ENCODE measurements at places on chromosomes 5 and 9.
A peak's percentile ranks its signal among the peaks of the same experiment; 100 is the strongest.

DNA sequence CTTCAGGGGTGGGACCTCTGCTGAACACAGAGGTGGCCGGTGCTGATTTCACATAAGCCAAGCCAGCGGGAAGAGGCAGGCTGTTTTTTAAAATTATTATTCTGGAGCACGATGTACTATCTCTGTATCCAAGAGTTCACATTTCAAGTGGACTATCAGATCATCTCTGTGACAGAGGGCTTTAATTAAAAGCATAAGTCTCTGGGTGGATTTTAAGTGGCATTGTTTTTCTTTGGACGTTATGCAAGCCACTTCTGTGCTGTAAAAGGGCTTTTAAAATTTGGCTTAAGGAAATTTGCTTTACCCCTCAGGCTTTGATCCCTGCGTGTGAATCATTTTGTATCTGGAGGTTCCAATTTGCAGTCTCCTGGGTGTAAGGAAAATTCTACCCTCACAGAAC lies 124.7 kb downstream of the PALM2AKAP2 start:
- DNase-seq: no peak

- no peak for DNase-seq
These were observed 192.2 kb upstream of the CDKN2B start for GRCh38 chr9:22201256-22201655.

GRCh38 chr5:28009576-28009975 lies 971.2 kb upstream of the CDH9 start:
- DNase-seq: no peak

DNA sequence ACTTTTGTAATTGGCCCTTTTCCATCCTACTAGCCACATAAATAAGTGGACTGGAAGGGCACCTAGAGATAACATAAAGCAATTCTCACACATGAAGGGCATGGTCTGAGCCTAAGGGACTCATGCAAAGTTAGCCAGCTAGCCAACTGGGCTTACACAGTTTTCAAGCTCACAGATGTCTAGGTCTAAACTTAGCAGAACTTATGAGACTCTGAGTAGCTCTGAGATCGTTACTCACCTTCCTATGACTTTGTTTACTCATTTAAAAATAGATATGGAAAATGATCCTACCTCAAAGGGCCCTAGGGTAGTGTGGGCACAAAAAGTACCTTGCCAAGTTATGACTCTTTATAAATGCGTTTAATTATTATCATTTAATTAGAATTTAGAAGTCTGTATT lies 410.4 kb upstream of the MPDZ start:
- no peak for DNase-seq

DNA sequence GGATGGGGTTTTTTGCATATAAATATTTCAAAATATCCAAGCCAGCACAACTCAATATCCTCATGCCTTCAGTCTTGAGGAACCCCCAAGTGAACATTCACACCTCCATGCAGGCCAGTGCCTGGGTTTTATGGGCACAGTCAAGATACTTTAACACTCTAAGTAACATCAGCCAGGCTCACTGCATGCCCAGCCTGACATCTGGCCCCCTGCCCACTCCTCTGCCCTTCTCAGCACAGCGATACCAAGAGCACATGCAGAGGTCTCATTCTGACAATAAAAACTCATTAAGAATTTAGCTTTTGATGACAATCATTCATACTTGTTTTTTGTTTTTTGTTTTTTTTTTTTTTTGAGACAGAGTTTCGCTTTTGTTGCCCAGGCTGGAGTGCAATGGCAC lies 250.0 kb downstream of the CWC27 start:
- no peak for DNase-seq

DNA sequence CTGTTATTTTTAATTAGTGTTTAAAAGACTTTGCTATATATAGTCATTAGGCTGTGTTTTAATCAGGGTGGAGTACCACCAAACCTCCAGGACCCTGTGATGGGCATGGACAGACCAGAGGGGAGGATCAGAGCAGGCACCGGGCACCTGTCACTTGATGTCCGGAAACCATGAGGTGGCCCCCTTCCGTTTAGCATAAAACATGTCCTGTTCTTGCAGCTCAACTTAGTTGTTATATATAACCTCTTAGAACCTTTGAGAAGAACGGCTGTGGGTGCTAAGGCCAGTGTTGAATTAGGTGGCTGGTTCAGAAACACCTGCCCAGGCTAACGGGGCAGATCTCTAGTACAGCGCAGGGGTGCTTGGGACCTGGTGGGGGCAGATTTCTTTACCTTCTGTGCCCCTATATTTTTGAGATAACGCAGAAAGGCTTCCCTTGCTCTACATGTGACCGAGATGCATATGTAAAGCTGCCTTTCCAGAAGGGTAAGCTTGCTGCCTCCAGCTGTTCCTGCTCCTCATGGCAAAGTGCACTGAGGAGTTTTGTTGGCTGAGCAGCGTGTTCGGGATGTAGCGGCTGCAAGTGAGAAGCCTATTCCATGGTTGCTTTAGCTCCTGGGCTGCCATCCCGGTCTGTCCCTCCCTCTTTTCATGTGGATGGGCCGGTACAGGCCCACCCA lies 255.5 kb downstream of the FANCC start:
- no peak for DNase-seq

DNA sequence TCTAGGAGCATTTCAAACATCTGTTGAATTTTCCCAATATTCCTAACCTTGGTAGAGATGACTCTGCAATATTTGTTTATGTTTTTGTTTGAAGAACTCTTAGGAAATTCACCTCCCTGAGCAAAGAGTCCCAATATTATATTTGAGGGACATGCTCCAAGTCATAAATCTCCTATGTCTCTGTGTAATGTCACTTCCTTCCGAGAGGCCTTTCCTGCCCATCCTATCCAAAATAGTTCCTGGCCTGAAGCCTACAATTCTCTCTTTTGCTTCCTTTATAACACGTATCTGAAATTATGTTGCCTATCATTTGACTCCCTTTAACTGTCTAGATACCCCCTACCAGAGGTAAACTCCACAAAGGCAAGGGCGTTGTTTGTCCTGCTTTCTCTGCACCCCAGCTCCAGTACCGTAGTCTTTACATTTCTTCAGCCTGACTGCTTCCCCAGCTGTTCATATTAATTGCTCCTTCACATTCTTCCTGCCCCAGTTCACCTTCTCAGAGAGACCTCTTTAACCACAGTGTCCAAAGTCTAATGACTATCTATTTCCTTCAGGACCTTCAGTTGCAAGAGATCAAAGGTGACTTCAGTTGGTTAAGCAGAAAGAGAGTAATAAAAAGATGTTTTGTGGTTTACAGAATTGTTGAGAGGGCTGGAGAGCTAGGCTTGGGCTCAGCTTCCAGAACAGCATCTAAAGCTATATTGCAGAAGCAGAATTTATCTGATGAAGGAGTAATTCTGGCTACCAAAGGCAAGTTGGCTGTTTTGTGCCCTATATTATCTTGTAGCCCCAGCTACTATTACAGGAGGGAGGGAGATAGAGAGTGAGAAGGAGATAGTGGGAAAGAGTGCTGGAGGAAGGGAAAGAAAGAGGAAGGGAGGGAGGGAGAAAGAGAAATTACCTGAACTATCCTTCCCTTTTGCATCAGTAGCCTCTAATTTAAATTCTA lies 109.3 kb upstream of the TMEM161B start:
- no peak for DNase-seq

DNA sequence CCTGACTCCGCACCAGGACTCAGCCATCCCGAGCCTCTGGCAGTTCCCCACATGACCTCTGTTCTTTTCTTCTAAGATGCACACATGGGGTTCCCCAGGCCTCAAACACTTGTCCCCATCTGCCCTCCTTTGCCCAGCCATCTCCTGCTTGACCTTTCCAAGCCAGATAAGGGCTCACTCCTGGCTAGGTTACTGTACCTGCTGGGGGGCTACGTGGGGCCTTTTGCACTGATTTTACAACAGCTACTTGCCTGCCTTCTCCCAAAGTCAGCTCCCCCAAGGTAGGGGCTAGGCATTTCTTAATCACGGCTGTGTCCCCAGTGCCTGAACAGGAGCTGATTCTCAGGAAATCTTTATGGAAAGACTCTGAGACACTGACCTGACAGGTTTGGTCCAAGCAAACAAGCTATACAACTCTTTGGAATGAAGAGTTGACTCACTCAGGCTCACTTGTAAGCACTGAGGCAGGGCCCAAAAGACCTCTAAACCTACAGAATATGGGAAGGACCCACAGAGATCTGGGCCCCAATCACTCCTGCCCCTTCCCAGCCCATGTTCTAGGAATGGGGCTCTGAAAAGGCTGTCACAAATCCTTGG lies 2.5 kb downstream of the MACROH2A1 start:
- no peak for DNase-seq

GRCh38 chr5:126186210-126186609 lies 237.0 kb upstream of the GRAMD2B start:
- no peak for DNase-seq

- DNase-seq: no peak
These were observed 79.4 kb downstream of the FER start for GRCh38 chr5:108827131-108827530.

GRCh38 chr9:129487658-129488483 lies 133.0 kb downstream of the C9orf50 start:
- DNase-seq: no peak

DNA sequence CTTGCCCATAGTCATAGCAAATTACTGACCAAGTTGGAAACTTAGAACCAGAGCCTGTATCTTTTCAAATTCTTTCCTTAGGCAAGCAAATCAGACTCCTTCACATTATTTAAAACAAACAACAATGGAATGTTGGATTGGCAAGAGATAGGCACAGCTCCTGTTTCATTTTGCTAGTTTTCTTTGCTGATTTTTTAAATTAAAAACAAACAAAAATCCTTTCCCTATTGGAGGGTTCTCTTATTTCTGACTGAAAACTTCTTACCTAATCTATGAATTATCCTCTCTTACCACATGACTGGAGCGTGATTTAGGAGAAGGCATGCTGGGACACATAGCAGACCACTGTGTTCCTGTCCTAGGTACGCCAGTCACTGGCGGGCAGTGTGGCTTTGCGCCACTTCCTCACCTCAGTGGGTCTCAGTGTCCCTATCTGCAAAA lies 63.0 kb downstream of the TTC39B start:
- DNase-seq: no peak

DNA sequence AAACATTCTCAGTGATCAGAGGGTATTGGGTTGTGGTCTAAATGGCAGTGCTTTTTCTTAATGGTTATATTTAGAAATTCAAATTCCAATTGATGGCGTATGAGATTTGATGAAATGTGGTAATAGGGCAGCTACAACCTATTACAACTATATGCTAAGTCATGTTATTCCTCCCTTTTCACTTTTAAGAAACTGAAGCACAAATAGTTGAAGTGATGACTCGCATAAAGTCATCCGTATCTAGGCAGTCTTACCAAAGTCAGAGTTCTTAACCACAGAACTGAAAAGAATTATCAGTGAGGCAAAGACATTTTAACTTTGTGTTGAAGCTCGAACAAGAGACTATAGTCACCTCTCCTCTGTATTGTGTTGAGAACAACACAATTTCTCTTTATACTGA lies 28.2 kb downstream of the C9orf152 start:
- no peak for DNase-seq

DNA sequence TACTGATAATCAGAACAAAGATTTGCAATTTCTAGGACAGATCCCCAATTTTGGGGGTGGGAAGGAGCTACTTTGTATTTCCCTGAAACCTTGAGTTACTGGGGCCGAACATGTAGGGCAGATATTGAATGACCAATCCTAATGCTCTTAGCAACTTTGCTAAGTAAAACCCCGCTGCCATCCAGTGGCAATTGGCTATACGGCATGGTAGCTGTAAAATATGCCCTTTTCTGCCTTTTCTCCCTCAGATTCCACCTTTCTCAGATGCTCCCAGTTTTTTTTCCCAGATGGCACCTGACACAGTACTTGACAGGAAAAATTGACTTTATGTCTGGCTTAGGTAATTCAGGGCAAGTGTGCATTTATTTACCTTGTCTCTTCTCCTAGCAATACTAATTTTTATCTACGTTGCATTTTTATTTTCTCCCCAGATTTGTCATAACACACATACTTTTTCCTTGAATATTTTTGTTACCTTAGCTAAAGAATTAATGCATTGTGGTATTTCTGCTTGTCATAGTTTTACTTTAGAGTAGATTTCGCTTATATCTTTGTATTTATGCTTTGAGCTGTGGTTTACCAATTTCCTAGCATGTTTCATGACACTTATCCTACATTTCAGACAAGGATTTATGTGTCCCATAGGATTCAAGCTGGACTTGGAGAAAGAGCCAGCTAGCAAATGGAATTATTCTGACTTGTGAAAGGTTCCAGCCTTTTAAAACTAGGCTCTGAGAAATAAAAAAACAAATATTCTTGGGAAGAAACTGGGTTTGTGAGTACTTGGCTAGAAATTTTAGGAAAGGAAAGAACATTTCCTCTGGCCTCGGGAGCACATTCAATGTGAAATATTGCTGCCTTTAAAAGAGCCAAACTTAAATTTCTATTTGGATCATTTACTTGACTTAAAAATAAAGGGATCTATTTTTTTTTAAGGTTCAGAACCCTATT lies 37.4 kb downstream of the PIK3R1 start:
- DNase-seq: peak; percentile 27

DNA sequence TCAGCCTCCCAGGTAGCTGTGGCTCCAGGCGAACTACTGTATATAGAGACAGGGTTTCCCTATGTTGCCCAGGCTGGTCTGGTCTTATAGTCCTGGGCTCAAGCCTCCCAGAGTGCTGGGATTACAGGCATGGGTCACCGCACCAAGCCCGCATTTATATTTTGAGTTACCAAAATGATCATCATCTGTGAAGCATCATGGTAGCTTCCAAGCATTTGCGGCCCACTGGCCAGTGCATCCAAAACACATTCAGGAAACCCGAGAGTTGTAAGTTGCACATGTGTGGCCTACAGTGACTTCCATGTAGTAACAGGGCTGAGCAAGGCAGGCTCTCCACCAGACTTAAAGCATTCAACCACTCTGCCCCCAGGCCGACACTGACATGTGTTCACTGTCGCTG lies 2.3 kb downstream of the BRD3OS start:
- no peak for DNase-seq

GRCh38 chr5:65132386-65132785 lies 349.3 kb downstream of the ADAMTS6 start:
- no peak for DNase-seq

DNA sequence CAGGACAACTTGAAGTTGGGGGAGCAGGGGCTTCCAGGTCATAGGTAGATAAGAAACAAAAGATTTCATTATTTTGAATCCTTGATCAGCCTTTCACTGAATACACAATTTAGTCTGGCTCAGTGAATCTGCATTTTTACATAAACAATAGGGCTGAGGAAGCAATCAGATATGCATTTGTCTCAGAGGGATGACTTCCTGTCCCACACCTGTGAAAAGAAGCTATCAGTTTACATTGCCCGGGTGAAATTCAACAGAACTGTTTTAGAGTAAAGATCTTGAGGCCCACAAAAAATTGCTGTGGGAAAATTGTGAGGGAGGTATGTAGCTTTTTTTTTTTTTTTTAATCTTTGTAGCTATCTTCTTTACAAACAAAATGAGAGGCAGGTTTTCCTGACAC lies 38.3 kb downstream of the DNAJB5 start:
- no peak for DNase-seq

- no peak for DNase-seq
These were observed 1285.8 kb upstream of the CDH9 start for GRCh38 chr5:28324174-28324573.

DNA sequence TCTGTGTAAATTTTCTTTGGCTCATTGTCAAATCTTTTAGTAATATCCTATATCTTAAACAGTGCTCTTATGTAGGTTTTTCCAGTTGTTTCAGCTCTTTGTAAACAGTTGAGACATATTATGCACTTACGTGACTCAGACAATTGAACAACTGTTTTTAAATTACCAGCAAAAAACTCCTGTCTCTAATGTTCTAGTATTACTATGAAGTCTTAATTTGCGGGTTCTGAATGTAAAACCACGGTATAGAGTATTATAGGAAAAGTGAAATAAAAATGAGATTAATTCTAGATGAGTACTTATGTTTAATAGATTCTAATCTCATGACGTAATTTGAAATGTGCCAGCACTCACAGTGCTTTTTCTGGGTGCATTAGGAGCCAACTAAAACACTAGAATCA lies 136.0 kb downstream of the GDNF start:
- no peak for DNase-seq
